Frontal cortex (tissue), 4 donors: ENCODE measurements at places on chromosomes 2 and 18. TPM values are rescaled to one million over a fixed set of nuclear protein-coding genes. Genes with fewer than 3 reads are reported as not detected.

The RAB12 gene
- total RNA-seq: 119 TPM

- DNase-seq: no peak
These were observed 113.1 kb downstream of the SPP2 start for GRCh38 chr2:234163510-234164045.

The ACTG2 gene
- 0.82 TPM for total RNA-seq

The IL1RN gene
- total RNA-seq: not detected

- DNase-seq: no peak
These were observed 731.1 kb upstream of the ZNF804A start for GRCh38 chr2:183867206-183867605.

The GPR55 gene
- total RNA-seq: not detected

GRCh38 chr2:191247381-191248057, 2.3 kb downstream of the MYO1B start:
- DNase-seq: peak; percentile 34

The STON1 gene
- 3.7 TPM for total RNA-seq

DNA sequence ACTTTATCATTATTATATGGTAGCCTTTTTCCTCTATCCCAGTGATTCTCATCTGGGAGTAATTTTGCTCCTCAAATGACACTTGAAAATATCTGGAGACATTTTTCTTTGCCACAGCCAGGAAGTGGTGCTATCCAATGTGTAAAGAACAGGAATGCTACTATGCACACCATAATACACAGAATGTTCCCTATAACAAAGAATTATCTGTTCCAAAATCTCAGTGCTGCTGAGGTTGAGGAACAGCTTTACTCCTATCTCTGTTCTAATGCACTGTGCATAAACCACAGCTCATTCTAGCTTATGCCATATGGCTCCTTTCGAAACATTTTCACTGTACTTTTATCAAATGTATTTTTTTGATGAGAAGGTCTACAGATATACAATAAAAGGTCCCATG, 1231.2 kb upstream of the CELF4 start:
- DNase-seq: no peak

The IL36A gene
- not detected for total RNA-seq

DNA sequence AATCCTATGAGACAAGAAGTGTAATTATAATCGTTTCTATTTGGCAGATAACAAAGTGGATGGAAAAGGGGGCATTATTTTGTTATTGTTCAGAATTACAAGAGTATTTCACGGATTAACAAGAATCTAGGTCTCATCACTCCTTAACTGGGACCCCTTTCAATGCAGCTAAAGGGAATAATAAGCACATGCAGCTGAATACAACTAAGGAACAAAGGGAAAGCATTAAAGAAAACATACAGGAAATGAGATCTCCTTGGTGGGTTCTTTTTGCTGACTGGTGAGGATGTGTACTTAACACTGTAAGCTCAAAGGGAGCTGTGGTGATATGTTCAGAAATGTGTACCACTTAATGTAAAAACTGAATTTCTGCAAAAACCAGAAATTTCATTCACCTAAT, 140.5 kb upstream of the WDSUB1 start:
- no peak for DNase-seq

DNA sequence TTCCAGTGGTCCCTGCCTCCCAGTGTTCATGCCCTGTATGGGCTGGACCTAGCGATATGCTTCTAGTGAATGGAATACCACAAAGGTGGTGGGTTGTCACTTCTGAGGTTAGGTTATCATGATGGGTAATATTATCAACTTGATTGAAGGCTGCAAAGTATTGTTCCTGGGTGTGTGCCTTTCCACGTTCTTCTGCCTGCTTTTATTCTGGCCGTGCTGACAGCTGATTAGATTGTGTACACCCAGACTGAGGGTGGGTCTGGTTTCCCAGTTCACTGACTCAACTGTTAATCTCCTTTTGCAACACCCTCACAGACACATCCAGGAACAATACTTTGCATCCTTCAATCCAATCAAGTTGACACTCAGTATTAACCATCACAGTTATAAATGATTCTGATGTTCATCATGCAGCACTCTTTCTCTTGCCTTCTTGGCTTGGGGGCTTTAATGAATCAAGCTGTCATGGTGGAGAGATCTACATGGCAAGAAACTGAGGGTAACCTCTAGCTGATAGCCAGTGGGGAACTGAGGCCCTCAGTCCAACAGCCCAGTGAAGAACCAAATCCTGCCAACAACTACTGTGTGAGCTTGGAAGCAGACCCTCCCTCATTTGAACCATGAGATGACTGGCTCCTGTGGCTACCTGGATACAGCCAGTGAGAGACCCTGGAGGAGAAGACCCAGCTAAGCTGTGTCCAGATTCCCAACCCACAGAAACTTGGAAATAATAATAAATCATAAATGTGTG, 63.0 kb upstream of the CELF4 start:
- DNase-seq: no peak

GRCh38 chr2:239926587-239927232, 98.4 kb downstream of the NDUFA10 start:
- no peak for DNase-seq
